ENCODE measurements at places on chromosomes 1 and 21.

DNA sequence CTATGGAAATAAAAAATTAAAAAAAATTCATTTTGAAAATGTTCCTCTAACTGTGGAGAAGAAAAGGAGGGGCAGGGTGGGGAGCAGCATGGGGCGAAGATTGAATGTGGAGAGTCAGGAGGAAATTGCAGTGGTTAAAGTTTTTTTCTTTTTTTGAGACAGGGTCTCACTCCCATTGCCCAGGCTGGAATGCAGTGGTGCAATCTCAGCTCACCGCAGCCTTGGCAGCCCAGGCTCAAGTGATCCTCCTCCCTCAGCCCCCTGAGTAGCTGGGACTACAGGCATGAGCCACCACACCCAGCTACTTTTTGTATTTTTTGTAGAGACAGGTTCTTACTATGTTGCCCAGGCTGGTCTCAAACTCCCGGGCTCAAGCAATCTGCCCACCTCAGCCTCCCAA, 67.6 kb downstream of the ADSS2 start:
- DNase-seq = no peak

GRCh38 chr1:48019714-48020315, 22.6 kb upstream of the TRABD2B start:
- DNase-seq = no peak

- peak; percentile 52 for DNase-seq
These were observed 91.1 kb upstream of the UBE2U start for GRCh38 chr1:64112281-64112680.

DNA sequence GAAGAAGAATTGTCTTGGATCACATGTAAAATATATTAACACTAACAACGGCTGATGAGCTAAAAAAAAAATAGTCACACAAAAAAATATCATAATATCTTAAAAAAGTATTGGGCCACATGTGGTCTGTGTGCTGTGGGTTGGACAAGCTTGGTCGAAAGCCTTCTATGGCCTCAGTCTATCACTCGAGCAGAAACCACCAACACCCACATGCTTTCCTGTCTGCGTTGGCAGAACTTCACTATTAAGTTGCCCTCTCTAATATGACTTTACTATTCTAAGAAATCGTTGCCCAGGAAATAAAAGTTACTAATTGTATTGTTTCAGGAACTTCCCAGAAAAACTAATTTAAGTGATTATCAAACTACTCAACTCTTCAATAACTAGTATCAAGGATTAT, 28.2 kb upstream of the ETS2 start:
- no peak for DNase-seq

DNA sequence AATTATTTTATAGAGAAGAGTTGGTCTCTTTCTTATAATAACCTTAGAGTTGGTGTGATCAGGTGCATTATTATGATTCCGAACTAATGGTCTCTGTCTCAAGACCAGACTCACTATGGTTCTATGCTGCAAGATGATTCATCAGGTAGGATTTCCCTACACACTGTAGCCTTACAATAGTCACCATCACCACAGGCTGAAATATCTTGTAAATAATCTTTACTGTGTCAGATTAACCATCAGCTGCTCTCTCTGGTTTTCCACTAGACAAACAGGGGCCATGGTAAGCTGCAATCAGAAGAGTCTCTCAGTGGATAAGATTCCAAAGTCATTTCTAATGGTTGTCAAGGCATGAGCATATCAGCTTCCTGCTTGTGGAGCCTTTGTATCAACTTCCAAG, 4.4 kb upstream of the GBP4 start:
- no peak for DNase-seq

DNA sequence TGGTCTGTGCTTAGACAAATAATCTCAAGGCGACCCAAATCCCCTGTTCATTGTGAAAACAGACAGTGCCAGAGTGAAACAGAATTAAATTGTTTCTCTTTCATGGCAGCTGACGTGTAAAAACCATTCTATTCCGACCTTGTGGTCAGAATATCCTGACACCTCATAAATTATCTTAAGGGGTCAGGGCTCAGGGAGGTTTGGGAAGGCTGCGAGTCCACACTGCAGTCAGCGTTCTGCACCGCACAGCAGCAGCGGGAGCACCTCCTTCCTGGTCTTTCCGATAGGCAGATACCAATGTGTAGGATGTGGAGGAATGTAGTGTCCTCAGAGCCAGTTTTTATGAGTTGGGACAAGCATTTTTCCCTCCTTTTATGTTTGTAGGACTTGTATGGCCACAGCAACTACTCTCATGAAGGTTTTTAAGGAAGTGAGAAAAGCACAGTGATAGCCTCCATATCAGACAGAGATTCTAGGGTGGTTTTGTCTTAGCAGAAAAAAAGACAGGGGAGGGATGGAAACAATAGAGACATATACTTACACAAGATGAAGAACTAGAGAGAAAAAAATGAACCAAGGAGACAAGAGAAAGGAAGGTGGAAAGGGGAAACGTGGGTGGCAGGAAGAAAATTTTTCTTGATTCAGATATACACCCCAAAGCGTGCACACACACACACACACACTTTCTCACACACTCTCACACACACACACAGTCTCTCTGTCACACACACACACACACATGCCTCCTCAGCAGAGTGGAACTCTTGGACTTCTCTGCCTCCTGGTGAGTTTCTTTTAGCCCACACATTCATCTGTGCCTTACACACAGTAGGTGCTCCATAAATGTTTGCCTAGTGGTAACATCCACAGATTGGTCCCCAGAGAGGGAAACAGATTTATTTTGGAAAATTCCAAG, 68.6 kb downstream of the NTMT2 start:
- DNase-seq = no peak

DNA sequence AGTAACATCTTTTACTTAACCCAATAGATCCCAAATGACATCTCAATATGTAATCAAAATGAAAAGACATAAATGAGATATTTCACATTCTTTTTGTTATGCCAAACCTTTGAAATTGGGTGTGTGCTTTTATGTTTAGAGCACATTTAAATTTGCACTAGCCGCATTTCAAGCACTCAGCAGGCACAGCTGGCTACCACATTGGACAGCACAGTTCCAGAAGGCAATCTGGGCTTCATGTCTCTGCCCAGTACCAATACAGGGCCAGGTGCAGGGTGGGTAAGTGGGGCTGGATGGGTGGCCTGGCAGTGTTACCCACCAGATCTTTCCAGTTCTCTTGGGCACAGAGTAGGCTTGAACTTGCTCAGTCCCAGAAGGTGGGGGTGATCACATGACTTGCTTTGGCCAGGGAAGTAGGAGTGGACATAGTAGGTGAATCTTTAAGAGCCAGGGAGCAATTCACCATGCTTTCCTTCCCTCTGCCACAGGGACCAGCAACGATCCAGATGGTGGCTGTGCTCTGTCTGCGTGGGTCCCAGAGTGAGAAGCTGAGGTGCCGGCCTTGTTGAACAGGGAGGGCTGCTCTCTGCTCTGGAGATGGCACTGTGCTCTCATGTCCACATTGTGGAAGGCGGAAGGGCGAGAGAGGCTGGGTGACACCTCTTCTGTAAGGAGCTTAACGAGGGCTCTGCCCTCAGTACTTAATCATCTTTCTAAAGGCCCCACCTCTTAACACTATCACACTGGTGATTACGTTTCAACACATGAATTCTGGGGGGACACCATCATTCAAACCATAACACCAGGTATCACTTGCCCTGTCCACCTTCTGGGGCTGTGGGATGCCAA, 261.4 kb downstream of the GRIK3 start:
- no peak for DNase-seq

Data from foreskin melanocyte (primary cell).